SHP77 (cell line): ENCODE measurements at places on chromosomes 4 and X.

DNA sequence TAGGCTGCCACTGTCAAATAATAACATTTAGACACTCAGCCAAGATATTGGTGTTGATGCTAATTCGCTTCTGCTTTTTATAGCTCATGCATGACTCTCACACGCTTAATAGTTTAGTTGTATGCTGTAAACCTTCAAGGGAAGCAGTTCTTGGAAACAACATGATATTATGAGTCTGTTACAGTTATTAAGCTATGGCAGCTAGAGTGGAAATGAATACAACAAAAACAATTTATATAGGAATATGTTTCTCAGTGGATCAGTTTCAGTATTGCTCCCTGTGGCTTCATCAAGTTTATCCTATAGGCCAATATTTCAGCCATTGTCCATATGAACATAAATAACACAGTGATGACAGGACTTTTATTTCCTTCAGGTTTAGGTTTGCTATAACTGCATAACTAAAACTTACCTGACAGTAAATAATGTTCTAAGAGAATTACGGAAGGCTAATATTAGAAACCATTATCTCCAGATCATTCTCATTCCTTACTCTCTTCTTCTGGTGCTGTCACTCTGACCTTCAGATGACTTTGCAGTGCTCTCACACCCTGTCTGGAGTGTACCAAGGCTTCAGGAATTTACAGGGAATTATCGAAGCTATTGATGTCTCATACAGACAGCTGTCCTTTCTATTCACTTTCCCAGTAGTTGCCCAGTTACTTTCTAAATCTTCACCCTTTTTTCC, 555.0 kb downstream of the ANKRD50 start:
- DNase-seq = no peak

DNA sequence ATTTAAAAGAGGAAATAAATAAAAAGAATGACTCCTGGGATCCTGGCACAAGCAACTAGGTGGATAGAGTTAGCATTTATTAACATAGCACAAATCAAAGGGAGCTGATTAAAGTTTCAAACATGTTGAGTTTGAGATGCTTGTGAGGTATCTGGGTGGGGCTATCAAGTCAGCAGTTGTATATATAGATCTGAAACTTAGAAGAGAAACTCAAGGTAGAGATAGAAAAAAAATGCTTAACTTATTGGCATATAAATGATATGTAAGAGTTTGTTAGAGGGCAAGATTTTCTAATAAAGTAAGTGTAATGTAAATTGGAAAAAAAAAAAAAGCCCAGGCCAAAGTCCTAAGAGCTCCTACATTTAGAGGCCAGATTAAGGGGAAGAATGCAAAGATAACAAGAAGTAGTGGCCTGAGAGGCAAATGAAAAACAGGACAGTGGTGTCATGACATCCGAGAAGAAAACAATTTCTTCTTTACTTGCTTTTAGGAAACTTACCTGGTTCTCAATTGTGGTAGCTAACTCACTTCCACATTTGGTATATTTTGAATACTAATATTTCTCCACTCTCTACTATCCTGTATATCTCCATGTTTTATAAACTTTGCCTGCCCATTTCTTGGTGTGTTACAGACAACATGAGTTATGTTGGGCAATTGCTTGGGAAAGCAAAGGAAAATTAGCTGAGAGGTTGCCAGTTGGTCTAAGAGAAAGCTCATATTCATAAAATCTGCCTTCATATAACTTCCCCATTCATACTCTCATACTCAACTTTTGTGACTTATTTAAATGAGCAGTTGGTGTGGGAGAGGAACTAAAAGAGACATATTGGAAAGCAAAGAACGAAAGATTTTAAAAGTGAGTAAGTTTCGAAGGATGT, 169.2 kb downstream of the PARM1 start:
- no peak for DNase-seq

DNA sequence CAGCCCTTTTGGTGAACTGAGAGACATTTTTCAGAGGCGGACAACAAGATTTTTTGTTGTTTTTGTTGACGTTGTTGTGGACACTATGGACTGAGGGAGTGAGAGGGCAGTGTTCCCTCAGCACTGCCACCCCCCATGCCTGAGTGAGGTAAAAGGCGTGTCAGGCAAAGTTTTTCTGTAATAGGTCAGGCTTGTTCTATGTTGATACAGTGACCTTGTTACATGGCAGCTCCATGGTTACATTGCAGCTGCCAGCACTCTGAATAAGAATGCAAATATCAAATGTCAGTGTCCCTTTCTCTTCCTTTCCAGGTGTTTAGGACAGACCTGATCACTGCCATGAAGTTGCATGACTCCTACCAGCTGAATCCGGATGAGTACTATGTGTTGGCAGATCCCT, 36.6 kb downstream of the JADE1 start:
- peak; percentile 64 for DNase-seq

- DNase-seq = no peak
These were observed 6.6 kb downstream of the TIMM17B start for GRCh38 chrX:48890934-48891401.

DNA sequence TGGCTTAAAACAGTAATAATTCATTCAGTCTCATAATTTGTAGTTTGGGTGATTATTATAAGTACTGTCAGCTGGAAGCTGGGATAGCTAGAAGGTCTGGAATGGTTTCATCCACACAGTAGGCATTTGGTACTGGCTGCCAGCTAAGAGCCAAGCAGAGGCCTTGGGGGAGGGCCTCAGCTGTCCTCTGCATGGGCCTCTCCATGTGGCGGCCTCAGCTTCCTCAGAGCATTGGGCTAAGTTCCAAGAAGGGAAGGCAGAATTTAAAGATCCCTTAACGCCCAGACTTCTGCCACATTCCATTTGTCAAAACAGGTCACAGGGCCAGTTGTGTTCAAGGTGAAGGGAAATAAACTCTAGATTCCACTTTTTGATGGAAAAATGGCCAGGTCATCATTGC, 93.3 kb downstream of the NEUROG2 start:
- DNase-seq = no peak

DNA sequence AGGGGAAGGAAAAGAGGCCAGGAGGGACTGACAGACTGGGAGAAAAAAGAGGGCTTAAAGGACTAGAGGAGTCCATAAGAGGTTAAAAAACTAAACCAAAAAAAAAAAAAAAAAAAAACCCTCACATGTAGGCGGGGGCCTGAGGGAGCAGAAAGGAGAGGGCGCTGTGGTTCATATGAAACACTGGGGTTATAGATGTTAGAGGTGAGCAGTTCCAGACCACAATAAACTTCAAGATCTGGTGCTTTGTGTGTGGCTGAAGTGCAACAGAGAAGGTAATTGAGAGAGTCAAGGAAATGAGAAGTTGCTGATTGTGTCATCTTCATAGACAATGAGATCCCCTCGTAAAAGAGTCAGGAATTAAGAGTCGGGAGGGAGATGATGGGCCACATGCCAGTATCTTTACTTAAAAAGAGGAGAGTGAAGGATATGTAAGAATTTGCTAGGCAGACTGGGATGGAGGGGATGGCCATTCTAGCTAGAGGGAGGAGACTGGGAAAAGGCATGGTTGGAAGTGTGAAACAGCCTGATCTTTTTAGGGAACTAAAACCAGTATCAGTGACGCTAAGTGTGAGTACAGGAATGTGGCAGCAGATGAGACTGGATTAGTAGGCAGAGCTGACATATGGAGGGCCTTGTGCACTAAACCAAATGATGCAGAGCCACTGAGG, 18.4 kb upstream of the OGT start:
- no peak for DNase-seq

- DNase-seq = no peak
These were observed 89.9 kb upstream of the TLR2 start for GRCh38 chr4:153594210-153594609.

DNA sequence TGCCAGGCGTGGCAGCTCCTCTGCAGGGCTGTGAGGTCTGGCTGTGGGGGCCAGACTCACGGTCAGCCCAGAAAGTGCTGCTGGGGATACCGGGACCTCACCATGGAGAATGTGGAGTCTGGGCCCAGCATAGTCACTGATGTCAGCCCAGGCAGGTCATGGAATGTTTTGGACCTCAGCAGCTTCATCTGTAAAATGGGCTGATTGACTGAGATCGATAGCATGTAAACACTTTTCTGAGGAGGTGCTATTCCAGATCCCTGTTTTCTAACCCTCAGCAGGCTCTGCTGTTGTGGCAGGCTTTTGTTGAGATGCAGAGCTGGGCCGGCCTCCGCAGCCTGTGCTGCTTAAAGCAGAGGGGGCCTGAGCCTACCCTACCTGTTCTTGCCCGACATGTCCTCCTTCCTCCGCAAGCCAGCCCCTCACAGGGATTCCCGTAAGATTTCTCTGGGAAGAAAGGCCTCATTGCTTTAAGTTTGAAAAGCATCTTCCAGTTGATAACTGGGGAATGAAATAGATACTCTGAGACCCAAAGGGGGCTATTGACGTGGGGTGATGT, 38.3 kb upstream of the HGFAC start:
- DNase-seq = no peak

- no peak for DNase-seq
These were observed 1723.6 kb upstream of the AGA start for GRCh38 chr4:179165862-179166261.

- no peak for DNase-seq
These were observed 707.5 kb upstream of the ACTRT1 start for GRCh38 chrX:128759745-128760144.

DNA sequence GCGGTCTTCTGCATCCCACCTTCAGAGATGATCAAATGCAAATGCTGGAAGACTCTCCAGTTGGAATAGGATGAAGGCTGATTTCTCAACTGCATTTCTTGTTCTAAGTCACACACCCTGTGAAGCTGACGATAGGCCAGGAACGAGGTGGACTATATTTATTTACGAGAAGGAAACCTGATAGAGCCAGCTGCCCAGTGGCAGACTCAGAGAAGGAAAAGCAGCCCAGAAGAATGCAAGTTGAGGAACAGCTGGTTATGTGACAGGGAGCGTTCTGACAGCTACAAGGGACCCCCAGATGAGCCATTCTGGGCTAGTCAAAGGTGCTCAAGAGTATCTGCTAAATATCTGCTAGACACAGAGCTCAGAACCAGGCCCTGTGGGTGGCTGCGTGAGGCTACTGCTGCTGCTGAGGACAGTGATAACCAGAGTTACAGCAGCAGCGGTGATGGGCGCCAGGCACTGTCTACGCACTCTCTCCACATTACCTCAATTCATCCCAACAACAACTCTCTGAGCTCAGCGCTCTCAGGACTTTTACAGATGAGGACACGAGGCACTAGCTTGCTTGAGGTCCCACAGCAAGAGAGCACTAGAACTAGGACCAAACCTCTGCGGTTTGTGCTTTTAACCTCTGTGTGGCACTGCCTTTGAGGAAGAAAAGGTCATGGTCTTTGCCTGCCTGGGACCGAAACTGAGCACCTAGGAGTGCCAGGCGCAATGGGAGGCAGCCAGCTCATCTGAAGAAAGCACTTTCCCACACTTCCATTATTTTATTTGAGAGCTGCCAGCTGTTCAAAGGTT, 69.0 kb downstream of the GATB start:
- no peak for DNase-seq

DNA sequence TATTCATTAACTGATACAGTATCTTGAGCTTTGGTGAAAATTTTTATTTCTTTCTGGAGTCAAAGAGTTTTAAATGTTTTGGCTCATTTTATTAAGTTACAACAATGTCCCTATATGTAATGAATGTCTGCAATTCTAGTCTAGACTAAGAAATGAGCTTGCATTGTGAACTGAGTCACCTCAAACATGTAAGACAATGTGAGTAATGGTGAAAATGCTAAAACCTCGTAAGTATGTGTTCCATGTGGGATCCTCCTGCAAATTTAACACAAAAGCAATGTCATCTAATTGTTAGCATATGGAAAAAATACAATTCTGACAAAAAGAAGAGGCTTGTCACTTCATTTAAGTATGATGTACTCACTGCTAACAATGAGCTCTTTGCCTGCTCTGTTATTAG, 480.5 kb upstream of the FSTL5 start:
- DNase-seq = no peak

GRCh38 chr4:145808021-145808650, 128.2 kb downstream of the C4orf51 start:
- no peak for DNase-seq

DNA sequence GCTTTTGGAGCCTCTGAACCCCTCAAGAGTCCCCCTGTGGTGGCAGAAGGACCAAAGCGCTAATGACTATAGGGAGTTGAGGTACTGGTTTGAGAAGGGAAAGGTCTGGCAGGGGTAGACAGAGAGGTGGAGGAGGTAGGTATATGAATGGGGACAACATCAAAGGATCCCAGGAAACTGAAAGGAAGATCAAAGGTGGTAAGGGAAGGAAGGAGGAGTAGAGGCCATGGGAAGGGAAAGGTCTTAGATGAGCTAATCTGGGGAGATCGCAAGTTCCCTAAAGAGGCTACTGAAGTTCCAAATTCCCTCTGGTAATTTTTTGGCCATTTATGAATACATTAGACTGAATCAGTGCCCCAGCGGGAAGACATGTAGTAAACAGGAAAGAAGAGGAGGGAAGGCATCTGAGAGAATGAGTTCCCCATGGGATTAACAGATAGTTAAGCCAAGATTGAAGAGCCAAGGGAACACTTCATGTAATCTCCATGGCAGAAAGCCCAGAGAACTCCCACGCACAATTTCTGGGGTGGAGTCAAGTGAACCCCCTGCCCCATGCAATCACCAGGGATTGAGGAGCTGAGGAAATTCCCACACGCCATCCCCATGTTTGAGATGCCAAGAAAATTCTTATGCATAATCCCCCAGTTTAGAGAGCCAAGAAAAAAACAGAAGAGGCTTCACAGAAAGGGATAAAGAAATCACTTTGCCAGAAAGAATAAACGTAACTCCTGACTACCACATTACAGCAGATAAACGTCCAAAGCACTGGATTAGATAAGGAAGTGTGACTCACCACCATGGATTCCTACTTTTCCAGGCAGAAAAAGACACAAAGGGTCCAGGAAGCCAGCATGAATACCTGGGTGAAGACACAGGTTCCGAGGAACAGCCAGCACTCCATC, 25.8 kb downstream of the ZNF630 start:
- no peak for DNase-seq

DNA sequence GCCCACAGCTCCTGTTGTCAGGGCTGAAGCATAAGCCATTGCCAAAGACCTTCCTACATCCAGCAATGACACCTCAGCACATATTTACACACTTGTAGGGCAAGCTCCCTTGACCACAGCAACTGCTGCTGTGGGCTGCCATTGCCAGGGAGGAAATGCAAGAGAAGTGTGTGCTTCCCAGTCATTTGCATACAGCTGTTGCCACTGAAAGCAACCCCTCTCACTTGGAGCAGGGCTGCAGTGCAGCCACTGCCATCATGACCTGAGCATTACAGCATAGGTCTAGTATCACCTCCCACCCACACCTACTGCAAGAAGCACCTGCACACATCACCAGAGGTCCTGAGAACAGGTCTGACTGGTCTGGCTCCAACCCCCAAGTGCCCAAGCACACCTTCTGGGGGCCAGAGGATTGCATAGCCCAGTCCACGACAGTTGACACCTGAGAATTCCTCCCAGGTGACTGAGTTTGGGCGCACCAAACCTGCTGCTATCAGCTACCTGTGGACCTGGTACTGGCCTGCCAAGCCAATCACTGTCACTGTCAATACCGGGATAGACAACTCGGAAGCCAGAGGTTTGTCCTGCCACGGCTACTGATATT, 636.5 kb upstream of the SLIT2 start:
- DNase-seq = peak; percentile 23
